ENCODE measurements at places on chromosomes 5 and 9.

GRCh38 chr9:111271481-111272080, 58.4 kb downstream of the OR2K2 start:
- no peak for DNase-seq

- DNase-seq, result no peak
Observed at GRCh38 chr9:91546574-91546973, 122.9 kb upstream of the NFIL3 start.

- DNase-seq, result no peak
Observed at GRCh38 chr5:138632900-138633489, 57.8 kb upstream of the HSPA9 start.

DNA sequence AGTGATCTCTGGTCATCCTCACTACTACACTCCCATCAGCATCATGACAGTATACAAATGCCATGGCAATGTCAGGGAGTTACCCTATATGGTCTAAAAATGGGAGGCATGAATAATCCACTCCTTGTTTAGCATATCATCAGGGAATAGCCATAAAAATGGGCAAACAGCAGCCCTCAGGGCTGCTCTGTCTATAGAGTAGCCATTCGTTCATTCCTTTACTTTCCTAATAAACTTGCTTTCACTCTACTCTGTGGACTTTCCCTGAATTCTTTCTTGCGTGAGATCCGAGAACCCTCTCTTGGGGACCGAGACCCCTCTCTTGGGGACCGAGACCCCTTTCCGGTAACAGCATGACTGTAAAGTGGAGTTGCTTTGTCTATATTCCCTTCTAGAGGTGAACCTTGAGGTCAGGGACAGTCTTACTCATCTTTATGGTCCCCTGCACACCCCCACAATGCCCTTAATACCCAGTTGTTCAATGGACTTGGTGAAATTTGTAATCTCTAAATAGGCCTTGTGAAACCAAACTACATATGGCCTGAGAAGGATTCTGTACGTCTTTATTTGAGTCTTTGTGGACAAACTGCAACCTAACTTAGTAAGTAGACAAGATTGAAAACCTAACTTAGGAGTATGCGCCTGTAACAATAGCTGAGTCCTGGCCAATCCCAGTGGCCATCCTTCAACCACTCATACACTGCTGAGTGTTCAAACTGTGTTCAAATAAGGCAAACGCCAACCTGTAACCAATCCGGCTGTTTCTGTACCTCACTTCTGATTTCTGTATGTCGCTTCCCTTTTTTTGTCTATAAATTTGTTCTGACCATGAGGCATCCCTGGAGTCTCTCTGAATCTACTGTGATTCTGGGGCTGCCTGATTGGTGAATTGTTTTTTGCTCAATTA, 32.3 kb upstream of the UBTD2 start:
- no peak for DNase-seq

GRCh38 chr9:6811436-6811835, 53.7 kb downstream of the KDM4C start:
- DNase-seq, result no peak

GRCh38 chr5:144332265-144332664, 161.6 kb downstream of the KCTD16 start:
- DNase-seq, result no peak

DNA sequence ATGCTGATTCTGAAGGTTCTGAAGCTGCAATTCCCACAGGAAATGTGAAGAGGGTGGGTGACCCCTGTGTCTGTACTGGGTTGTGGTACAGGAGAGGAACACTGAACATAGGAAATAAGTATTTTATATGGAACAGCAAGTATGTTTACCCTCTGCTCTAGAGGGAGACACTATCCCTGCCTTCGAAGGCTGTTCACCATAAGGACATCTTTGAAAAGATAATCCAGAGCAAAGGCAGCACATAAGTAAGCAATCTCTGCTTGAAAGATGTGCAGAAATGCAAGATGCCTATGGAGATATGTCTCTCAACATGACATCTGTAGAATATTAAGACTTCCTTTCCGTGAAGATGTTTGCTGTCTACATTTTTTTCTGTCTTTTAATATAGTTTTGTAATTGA, 184.4 kb upstream of the EFNA5 start:
- DNase-seq, result no peak

- DNase-seq, result no peak
Observed at GRCh38 chr5:162786234-162786633, 651.2 kb upstream of the CCNG1 start.

DNA sequence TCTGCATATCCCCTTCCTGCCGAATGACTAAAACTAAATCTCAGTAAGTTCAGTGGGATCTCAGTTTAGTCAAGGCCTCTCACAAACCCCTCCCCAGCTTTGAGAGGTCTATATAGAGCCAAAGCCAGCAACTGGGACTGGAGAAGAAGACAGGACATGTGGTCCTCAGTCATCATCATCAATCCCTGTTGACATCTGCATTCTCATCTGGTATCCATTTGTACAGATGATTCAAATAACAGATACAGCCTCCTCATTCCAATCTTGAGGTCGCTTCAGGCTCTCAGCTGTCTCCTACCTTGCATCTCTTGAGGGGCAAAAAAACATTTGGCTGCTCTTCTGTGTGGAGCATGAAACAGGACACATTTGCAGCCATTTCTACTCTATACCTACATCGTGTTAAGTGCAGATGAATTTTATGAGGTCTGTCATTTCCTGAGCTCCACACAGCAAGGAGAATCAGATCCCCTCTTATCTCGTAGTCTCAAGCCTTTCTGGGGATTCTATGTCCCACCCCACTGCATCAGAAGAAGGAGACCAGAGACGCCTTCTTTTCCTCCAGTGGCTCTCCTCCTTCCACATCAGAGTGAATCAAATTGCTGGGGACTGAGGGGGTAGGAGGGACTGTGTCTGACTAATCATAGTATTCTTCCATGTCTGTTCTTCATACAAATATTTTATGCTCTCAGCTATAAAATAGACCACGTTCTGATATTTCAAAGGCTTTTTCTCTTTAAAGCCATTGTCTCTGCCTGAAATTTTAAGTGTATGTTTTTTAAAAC, 4.7 kb upstream of the RECK start:
- DNase-seq, result no peak

GRCh38 chr5:144089401-144090021, 80.9 kb downstream of the YIPF5 start:
- DNase-seq, result no peak

GRCh38 chr9:126952205-126952977, 37.8 kb downstream of the RALGPS1 start:
- no peak for DNase-seq

GRCh38 chr5:6117212-6117611, 261.1 kb downstream of the MED10 start:
- DNase-seq, result no peak

GRCh38 chr9:132150256-132150655, 11.6 kb upstream of the NTNG2 start:
- DNase-seq, result peak; percentile 15

DNA sequence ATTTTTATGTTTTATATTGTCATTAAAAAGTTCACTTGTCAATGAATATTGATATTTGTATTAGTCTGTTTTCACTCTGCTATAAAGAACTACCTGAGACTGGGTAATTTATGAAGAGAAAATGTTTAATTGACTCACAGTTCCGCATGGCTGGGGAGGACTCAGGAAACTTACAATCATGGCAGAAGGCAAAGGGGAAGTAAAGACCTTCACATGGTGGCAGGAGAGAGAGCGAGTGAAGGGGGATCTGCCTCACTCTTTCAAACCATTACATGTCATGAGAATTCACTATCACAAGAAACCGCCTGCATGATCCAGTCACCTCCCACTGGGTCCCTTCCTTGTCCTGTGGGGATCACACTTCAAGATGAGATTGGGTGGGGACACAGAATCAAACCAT, 27.4 kb downstream of the SRD5A1 start:
- DNase-seq, result no peak

DNA sequence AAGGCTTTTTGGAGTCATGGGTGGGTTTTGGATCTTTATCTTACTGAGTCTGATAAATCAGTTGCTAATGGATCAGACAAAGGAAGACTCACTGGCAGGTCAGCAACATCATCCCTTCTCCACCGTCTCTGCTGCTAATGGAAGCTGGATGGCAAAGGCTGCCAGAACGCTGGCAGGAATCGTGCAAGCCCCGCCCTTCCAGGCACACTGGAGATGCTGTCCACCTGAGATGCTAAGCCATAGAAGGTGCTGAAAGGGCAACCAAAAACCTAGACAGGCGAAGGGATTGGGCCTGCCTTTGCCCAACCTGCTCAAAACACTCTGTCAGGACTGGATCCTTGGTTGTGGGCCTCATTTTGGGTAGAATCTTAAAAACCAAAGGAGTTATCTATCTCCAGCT, 139.5 kb upstream of the FSTL4 start:
- DNase-seq, result no peak

GRCh38 chr9:71781391-71781790, 13.1 kb upstream of the CEMIP2 start:
- DNase-seq, result no peak

DNA sequence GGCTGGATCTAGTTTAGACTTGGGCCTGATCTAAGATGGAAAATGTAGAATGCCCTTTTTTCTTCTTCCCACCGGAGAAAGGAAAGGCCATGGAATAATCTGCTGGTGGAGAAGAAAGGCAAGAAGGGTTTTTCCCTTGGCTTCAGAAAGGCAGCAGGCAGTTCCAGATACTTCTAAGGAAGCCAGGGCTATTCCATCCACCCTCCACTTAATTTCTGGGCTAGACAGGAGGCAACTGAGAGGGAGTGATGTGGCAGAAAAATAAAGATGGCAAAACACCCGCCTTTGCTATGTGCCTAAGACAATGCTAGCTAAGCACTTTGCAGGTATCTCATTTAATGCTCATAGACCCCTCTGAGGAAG, 9.9 kb downstream of the MYOZ3 start:
- no peak for DNase-seq

- DNase-seq, result no peak
Observed at GRCh38 chr9:111197256-111197655, 132.8 kb downstream of the OR2K2 start.

GRCh38 chr9:37812773-37813379, 12.3 kb downstream of the DCAF10 start:
- DNase-seq, result no peak

DNA sequence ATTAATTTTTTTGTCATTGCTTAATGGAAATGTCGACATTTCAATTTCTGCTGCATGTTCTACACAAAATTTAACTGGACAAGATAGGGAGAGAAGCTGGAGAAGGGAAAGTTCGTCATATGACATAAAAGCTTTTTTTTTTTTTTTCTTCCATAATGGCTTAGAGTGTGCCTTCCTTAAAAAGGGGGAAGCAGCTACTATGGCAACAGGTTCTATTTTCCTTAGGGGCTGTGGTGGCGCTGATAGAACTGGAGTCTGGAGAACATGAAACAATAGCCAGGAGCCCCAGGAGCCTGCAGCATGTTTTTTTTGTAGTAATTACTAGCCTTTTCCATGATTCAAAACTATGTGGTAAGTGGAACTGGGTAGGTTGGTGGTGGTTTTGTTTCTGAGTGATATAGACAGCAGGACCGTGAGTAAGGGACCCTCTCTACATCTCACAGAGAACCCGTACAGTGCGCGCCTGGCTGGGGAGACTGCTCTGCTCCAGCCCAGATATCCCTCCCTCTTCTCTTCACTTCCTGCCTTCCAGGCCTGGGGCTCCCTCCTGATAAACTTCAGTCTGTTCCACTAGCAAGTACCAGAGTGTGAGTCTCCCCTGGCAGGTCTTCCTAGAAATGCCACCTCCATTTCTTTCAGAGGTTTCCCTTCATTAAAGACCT, 301.6 kb downstream of the NR3C1 start:
- no peak for DNase-seq

GRCh38 chr9:115888131-115888530, 265.5 kb upstream of the PAPPA start:
- no peak for DNase-seq

DNA sequence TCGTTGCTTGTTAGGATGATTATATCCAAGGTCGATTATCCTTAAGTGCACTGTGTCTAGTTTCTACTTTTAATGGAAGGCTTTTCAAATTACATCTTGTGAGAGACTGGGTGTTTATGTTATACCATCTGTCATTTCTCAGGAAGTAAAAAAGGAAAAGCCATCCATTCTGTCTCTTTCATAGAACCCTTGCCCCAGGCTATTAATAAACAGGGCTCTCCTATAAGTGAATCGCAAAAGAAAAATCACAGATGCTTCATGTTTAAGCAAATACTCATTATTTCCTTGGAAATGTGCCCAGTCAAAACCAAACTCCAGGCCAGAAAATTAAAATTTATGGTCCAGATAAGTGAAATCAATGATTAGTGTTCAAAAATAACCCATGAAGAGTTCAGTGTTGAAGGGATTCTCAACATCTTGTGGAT, 58.1 kb downstream of the STARD4 start:
- DNase-seq, result peak; percentile 85

DNA sequence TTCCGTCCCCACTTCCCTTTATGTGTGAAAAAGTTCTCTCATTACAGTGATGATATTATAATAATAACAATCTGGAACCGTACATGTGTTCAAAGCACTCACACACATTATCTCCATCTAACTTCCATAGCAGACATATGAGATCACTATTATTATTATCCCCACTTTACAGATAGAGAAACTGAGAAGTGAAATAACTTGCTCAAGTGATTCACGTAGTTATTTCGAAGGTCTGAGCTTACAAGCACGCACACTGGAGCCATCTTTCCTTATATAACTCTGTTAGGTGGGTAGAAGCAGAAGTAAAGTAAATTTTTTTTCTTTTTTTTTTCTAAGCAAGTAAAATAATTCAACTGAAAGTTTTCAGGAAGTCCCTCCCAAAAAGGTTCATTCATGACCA, 62.9 kb upstream of the PTGER4 start:
- no peak for DNase-seq

- DNase-seq, result no peak
Observed at GRCh38 chr9:116144555-116144954, 9.0 kb upstream of the PAPPA start.

GRCh38 chr9:74173284-74173683, 323.9 kb upstream of the RORB start:
- no peak for DNase-seq

GRCh38 chr5:177131352-177132135, 2.0 kb upstream of the NSD1 start:
- no peak for DNase-seq

DNA sequence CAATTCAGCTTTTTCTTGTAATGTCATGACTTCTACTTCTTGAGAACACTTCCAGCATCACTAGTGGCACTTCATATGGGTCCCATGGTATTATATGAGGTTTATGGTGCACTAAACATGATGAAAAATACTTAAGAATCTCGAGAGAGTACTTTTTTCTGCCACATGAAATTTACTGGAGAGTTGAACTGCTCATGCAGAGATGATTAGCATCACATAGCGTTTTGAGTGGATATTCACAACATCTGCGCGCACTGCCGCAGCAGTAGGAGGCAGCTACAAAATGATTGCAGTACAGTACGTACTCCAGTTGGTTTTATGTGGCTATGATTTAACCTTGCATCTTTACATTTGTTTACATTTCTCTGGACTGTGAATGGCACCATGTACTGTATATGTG, 14.7 kb downstream of the RAD1 start:
- DNase-seq, result peak; percentile 92

DNA sequence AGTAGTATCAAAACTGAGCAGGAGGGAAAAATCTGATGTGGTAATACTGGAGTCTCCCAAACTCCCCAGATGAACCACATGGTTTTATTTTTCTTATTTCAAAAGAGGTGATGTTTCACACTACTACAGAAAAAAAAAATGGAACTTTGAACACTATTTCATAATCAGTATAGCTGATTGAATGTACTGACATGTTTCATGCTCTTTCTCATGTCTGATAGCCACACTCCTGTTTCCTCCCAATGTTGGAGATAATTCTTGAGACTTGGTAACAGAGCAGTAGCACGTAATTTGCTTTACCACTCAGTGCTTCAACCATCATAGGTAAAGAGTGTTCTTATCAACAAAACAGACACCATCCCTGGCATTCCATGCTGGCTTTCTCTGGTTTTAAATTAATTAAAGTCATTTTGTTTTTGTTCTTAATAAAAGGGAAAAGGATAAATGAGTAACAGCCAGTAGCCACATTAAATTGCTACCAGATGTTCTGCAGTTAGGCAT, 85.2 kb downstream of the MUSK start:
- DNase-seq, result no peak
